RKO (cell line): ENCODE measurements at places on chromosomes 12 and 14.

GRCh38 chr12:78420991-78421390 is 443.6 kb upstream of the SYT1 start:
- no peak for DNase-seq

GRCh38 chr12:117805865-117806264 is 162.9 kb downstream of the KSR2 start:
- DNase-seq = no peak

- no peak for DNase-seq
Measured at GRCh38 chr12:87758271-87758670, 270.9 kb downstream of the C12orf50 start.

- DNase-seq = no peak
Measured at GRCh38 chr12:115619889-115620288, 657.6 kb downstream of the MED13L start.

DNA sequence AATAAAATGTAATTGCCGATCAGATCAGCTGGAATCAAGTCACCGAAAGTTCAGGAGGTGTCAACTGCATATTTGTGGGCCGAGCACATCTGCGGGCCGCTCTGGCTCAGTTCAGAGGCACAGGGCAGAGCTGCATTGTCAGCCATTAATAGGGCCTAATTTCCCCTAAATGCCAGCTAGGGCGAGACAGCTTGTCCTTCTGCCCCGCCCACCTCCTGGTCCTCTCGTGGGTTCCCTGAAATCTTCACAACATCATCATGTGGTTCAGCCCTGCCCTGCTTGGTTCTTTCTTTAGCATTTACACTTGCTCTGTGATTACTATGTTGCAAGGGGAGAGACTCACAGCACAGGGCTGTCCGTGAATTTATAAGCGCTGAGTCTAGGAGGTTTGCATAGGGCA is 148.9 kb downstream of the CHST11 start:
- DNase-seq = no peak

DNA sequence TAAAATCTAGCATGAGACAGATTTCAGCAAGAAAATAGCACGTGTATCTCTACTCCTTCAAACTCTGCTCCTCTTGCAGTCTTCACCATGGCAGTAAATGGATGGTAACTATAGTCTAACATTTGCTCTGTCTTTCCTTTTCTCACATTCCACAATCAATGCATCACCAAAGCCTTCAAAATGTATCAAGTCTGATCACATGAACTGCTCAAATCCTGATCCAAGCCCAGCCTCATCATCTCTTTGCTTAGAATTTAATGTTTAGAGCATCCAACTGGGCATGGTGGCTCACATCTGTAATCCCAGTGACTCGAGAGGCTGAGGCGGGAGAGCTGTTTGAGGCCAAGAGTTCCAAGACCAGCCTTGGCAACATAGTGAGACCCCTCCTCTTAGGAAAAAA is 45.9 kb downstream of the CDK17 start:
- no peak for DNase-seq

GRCh38 chr14:101185073-101185835 is 281.7 kb upstream of the RTL1 start:
- DNase-seq = no peak

DNA sequence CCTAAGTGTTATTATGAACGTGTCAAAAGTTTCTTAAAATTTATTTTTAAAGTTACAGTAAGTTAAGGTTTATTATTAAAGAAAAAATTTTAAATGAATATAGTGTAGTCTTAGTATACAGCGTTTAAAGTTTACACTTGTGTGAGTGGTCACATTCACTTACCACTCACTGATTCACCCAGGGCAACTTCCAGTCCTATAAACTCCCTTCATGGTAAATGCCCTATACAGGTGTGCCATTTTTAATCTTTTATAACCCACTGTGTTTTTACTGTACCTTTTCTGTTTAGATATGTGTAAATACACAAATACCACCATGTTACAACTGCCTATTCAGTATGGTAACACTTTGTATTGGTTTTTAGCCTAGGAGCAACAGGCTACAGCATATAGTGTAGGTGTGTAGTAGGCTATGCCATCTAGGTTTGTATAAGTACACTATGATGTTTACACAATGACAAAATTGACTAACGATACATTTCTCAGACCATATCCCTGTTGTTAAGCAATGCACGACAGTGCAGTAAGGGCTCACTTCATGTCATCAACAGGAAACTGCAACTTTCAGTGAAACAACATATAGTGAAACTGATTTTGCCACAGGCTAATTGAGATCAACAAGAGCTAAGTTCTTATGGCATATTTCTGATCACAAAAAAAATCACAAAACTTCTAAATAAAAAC is 112.0 kb upstream of the TMCC3 start:
- DNase-seq = no peak

DNA sequence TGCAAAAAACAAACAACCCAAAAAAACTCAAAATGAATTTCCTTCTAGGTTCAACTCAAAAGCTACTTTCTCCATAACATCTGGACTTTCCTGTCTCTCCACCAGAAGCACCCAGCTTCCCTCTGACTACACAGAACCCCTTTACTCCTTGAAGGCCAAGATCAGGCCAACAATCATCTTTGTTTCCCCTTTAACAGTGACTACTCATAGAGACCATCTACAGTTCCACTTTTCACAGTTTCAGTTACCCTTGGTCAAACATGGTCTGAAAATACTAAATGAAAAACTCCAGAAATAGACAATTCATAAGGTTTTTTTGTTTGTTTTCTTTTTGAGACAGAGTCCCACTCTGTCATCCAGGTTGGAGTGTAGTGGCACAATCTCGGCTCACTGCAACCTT is 11.8 kb downstream of the GCH1 start:
- DNase-seq = no peak

DNA sequence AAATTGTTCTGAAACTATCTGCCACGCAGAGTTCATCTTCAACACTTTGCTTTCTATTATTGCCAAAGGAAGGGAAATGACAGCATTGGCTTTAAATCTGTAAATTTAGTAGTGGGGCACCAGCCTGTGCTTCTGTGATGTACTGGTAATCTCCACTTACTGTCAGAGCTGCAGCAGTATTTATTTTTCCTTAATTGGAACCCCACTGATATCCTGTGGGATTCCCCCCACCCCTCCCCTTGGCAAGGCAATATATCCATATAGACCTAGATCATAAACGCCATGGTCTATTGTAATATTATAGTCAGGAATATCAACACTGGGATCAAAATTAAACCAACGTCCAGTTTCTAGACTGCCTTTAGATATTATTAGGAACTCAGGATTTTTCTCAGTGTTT is 96.7 kb downstream of the RMST start:
- DNase-seq = no peak

DNA sequence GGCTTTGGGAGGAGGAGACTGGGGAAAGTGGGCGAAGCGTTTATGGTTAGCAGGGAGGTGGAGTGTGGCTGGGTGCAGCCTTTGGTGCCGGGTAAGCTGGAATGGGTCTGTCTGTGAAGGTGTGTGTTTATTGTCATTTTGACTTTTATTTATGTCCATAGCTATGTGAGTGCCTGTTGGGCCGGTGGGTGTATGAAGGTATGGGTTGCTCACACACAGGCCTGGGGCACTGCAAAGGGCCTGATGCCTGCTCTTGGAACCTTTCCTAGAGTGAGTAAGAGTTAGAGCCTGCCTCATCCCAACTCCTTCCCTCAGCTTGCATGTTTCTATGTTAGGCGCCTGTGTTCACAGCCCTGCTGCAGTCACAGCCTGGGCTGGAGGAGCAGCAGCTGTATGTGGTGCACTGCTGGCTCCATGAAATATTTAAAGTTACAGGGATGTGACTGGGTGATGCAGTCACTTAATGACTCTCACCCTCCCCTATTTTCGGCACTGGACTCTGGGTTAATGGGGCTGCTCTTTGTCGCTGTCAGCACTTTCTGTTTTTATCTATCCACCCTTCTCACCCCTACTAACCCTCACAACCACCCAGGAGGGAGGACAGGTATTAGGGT is 2.6 kb upstream of the PPP1R1A start:
- no peak for DNase-seq

GRCh38 chr12:126936181-126936851 is 1330.7 kb upstream of the TMEM132C start:
- peak; percentile 16 for DNase-seq

GRCh38 chr14:44945264-44945663 is 16.5 kb downstream of the KLHL28 start:
- no peak for DNase-seq

DNA sequence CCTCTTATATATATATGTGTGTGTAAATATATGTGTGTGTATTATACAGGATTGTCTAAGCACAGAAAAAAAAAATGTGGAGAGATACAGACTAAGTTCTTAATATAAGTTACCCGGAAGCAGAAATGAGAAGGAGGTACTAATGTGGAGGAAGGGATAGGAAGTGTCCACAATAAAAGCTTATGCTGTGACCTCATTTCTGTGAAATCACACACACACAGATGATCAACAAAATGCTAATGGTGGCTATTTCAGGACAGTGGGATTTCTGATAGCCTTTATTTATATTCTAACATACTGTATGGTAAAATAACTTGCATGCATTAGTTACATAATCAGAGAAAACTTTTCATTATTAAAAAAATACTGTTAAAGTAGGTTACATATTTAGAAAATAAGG is 8.5 kb upstream of the RAD51AP1 start:
- no peak for DNase-seq

- no peak for DNase-seq
Measured at GRCh38 chr12:77042833-77043232, 22.5 kb downstream of the E2F7 start.

GRCh38 chr12:25771041-25771440 is 187.4 kb upstream of the RASSF8 start:
- DNase-seq = no peak

DNA sequence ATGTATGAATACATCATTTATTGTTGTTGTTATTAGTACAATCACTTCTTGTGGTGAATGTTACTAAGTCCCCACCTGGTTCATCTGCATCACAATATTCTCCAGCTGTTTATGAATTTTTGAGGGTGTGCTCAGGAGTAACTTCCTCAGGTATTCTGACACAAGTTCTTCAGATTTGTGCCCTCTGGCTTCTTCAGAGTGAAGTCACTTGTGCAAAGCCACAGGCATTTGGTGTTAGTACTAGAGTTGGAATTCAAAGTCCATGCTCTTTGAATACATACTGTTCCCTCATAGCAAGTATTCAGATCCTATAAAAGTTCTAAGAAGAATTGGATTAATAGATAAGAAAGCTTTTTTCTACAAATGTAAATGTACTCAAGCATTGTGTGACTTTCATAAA is 150.3 kb upstream of the AVPR1A start:
- no peak for DNase-seq

- no peak for DNase-seq
Measured at GRCh38 chr14:76580399-76580798, 180.9 kb upstream of the VASH1 start.

GRCh38 chr14:72013721-72014345 is 81.6 kb downstream of the RGS6 start:
- no peak for DNase-seq

- DNase-seq = peak; percentile 36
Measured at GRCh38 chr14:96204151-96205058, at the start of gene BDKRB2. BDKRB2 (plus strand) TSS chr14:96204839; CDS start chr14:96237108, 32,269 bp downstream.

DNA sequence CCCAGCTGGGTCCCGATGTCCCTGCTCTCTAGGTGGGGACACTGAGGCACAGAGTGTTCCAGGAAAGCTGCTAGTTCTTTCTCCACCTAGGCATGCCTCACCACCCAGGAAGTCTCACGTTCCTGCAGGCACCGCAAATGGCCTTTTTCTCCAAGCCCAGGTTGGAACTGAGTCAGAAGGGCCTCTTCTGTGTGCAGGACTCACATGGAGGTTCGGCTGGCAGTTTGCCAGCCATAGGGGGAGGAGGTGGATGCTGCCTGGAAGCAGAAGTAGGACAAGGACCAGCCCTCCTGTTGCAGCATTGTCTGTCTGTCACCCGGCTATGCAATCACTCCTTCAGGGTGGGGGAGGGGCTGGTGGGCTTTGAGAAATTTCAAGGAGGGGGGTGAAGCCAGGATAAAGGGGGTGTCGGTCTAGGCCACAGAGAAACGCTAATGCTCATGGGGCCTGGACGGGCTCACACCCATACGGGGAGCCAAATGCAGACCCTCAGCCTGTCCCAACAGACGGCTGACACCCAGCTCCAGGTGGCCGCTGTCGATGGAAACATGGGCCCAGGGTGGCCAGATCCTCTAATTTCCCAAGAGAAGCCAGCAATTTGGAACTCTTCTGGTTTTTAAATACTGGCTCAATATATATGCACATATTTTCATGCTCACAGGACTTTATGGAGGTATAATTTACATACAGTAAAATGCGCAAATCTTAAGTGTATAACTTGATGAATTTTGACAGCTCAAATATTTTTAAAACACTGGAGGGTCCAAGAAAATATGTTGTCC is 120.5 kb downstream of the PHETA1 start:
- DNase-seq = no peak

GRCh38 chr14:80055667-80056496 is 155.4 kb downstream of the DIO2 start:
- DNase-seq = peak; percentile 54

DNA sequence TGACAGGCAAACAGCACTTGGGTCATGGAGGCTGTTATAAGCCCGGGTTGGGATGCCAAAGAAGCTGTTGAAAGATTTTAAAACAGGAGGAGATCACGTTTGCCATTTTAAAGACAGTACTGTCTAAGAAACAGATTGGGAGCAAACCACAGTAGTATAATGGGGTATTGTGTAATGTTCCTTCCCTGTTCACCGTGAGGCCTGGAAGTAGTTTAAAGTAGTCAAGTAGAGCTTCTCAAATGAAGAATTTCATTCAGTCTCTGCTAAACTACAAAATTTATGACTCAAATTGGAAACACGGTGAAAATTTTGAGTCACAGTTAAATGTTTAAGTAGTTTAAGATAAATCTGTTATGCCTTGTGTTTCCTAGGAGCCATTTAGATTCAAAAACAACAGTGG is 35.8 kb downstream of the ATP2A2 start:
- no peak for DNase-seq

DNA sequence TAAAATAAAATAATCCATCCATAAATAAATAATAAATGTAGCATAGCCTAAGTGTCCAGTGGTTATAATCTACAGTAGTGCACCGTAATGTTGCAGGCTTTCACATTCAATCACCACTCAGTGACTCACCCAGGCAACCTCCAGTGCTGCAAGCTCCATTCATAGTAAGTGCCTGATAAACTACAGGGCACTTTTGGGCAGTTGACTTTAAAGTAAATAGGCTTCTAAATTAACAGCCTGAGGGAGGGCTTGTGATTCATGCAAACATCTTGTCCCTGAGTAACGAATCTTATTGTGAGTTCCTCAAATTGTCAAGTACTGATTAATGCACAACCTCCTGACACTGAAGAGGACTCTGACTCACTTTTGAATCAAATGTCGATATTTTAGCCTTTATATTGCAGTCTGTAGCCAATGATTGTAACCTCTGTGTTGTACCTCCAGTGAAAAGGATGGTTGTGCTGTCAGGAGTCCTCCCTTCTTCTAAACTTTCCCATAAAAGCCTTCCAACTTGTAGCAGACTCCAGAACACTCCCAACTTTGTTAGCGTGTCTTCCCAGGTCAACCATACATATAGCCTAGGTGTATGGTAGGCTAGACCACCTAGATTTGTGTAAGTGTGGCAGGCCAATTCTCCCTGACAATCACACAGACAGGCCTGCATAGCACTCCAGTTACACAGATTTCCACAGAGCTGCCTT is 55.0 kb upstream of the BICD1 start:
- DNase-seq = peak; percentile 71
